NCI-H526 (cell line): ENCODE measurements at places on chromosomes 4 and X.

DNA sequence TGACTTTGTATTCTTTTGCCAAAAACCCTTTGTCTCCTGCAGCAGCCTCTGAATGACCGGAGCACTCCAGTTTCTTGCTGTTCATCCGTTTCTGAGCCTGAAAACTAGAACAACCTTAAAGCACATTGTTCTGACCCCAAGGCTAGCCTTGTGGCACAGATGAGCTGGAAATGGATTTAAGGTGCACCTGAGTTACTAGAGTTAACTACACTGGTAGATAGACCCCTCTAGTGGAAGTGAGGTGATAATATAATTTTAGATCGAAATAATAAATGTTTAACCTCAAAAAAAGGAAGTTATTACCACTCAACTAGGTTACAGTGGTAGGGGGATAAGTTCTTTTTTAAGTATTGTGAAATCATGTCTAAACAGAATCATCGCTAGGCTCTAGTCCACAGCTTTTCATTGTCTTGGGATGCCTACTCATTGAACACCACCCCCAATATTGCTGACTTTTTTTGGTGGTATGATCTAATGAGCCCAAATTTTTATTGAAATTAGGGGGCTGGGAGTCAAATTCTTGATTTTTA, 2.7 kb downstream of the PLS3 start:
- DNase-seq, result peak; percentile 4

DNA sequence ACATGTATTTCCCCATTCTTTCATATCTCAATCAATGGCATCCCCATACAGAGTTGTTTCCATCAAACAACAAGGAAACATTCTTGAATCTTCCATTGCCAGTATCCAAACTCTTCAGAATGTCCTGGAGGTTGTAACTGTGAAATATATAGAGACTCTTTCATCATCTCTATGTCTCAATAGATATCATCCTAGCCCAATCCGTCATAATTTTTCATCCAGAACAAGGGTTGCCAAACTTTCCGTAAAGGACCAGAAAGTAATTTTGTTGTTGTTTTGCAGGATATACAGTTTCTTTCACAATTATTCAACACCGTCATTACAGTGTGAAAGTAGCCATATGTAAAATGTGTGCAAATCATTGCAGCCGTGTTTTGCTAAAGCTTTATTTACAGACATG, 15.2 kb upstream of the CXCL6 start:
- DNase-seq, result no peak

GRCh38 chrX:151912221-151912620, 468 bp upstream of the MAGEA4 start:
- no peak for DNase-seq

DNA sequence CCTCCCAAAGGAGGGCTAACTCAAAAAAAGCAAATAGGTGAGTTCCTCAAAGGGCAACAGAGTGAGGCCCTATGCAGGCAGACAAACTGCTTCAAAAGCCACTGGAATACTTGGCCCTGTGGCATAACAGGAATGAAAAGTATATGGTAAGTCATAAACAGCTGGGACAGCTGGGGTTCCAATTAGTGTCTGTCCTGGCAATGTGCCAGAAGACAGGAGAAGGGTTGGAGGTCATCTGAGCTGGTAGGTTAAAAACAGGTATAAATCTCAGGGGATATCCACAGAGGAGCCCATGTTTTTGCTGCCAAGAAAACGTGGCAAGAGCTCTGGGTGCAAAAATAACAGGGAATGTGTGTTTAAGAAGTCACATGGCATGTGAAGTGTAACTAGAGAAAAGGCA, 111.6 kb downstream of the APOOL start:
- no peak for DNase-seq

DNA sequence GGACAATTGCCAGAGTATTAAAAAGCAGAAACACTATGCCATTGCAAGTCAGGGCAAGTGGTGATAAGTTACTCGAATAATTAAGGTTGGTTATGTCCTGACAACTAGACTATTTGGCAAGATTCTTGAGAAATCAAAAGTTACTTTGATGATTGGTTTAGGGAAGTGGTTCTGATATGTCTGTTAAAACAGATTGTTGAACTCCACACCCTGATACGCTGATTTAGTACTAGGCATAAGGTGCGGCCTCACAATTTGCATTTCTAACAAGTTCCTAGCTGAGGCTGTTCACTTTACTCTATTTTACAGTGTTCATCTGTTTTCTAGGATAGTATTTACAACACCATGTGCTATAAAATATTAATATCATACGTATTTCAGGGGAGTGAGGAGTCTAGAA, 12.5 kb downstream of the GABRA4 start:
- no peak for DNase-seq

DNA sequence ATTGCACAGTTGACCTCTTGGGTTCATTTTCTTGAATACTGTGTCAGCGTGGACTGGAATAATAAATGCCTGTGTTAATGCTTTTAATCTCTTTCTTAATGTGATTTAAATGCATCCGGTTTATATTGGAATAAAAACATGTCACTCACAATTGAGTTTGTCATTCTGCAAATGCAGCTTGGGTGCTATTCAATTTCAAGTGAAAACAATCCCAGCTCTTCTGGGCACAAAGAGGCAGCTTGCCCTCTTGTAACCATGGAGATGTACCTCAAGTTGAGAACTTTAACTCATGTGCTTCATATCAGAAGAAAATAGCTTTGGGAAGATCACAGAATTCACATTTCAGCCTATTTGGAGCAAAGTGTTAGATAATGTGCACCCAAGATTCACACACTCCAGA, 355.7 kb upstream of the GNPDA2 start:
- no peak for DNase-seq

GRCh38 chrX:134459683-134460004, 321 bp upstream of the HPRT1 start:
- no peak for DNase-seq

DNA sequence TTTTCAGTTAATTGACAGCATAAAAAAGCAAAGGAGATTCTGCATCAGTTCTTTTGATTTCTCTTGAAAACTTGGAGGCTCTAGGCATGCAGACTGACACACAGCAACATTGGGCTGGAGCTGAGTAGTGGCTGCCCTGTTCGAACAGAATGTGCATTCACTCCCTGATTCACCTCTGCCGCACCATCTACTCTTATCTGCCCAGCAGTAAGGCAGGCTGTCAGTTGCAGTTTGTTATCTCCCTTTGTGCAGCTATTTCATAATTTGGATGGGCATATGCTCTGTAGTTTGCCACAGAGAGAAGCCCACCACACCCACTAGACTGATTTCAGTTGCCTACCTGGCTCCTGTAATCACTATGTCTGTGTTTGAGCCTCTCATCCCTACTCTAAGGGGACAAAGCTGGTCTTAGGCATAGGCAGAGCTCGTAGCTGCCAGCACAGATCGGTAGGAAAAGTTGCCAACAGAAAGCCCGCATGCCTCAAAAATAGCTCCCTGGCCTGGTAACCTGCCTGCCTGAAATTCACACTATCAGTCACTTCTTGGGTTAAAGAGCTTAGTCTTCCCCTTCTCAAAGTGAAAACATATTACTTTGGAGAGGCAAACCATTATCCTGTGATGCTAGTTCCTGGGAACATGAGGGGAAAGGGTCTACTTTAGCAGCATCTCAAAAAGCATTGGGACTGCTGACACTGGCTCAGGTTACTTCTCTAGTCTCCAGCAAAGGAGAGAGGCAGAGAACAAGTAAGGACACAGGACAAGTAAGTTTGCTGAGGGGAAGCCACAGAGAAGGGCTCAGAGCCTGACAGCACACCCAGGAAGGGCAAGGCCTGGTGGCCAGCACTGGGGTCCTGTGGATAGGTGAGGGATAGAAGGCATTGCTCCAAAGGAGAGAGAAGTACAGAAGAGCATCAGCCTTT, 75.9 kb upstream of the TMEM164 start:
- DNase-seq, result no peak

- peak; percentile 41 for DNase-seq
Measured at GRCh38 chrX:4708970-4709760, 995.7 kb upstream of the PRKX start.

DNA sequence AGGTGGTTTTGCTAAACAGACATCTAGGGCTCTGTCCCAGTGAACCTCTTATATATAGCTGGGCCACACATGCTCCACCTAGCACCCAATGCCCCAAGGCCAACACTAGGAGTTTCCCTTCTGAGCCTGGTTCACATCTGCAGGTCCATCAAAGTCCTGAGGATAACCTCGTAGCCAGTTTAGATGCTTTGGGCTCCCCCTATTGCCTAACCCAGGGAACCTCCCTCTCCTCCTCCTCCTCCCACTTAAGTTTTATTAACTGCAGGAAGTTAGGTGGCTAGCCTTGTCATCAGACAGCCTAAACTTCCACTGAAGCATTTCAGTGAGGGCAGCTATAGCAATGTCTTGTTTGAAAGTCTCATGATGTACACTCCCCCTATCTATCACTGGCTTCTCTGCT, 88.0 kb downstream of the GUCY2F start:
- no peak for DNase-seq

DNA sequence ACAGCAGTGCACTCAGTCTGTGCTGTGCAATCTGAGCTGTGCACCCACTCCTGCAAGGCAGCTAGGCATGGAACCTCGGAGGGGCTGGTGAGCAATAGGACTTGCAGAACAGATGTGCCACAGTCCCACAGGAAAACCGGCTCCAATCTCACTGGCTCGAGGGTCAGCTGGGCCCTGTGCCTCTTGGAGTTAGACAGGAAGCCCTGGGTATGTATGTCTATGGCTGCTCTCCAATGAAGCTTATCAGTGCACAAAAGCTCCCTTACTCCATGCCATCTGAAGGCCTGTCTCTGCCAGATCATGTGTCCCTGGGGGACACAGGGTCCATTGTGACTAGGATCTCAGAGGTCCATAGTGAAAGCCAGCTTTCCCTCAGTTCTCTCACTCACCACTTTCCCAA, 335.8 kb downstream of the SH3BGRL start:
- DNase-seq, result no peak

GRCh38 chr4:40587826-40588225, 41.8 kb downstream of the RBM47 start:
- DNase-seq, result no peak

DNA sequence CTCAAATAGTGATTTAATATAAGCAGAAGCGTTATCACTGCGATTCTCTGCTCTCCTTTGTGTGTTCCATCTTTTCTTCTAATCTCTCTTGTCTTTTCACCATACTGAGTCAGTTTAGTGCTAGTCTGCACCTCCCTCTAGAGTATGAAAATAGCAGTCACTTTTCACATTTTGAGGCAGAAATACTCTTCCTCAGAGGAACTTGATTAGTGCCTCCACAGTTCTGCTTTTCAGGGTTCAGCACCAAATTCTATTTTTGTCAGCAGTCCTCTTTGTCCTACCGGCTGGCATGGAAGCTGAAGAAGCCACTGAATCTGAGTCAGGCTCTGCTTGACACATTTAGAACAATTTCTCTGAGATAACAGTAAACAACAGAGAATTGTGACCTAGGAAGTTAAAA, 49.7 kb upstream of the ANKRD17 start:
- DNase-seq, result no peak

- DNase-seq, result no peak
Measured at GRCh38 chr4:120869613-120870278, 52.8 kb downstream of the PRDM5 start.

- DNase-seq, result no peak
Measured at GRCh38 chr4:152696764-152697261, 17.0 kb upstream of the TMEM154 start.

- no peak for DNase-seq
Measured at GRCh38 chrX:70166601-70167590, 10.4 kb upstream of the DGAT2L6 start.

DNA sequence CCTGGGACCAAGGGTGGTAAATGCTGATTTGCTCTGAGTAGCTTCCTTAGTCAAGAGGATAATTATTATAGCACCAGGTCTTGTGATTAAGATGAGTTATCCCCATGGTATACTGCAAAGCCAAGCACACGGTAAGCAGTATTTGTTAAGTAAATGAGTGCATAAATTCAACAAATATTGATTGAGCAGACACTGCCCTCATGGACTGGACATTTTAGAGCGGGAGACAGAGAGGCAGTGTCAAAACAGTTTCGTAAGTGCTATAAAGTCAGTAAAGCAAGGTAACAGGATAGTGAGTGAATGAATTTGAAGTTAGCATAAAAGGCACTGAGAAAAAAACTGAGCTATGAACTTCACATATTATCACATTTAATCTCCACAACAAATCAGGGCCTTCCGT, 13.9 kb downstream of the PHF8 start:
- peak; percentile 82 for DNase-seq

DNA sequence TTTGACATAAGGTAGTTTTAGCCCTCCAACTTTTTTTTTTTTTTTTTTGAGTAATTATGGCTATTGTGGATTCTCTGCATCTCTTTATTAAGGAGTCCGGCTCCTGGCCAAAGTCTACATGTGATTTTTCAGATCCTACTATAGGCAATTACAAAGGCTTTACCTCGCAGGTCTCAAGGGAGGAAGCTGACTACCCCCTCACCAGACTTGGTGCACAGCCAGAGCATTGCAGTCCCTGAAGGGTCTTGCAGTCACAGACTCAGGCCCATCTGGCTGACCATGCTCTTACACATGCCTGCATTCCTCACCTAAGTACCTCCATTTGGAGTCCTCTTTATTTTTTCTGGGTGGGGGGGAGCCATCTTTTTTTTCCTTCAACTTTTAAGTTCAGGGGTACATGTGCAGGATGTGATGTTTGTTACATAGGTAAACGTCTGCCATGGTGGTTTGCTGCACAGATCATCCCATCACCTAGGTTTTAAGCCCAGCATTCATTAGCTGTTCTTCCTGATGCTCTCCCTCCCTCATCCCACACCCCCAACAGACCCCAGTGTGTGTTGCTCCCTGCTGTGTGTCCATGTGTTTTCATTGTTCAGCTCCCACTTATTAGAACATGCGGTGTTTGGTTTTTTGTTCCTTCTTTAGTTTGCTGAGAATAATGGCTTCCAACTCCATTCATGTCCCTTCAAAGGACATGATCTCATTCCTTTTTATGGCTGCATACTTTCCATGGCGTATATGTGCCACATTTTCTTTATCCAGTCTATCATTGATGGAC, 88.4 kb upstream of the STIM2 start:
- no peak for DNase-seq

GRCh38 chr4:148204892-148205291, 237.3 kb downstream of the NR3C2 start:
- DNase-seq, result no peak

DNA sequence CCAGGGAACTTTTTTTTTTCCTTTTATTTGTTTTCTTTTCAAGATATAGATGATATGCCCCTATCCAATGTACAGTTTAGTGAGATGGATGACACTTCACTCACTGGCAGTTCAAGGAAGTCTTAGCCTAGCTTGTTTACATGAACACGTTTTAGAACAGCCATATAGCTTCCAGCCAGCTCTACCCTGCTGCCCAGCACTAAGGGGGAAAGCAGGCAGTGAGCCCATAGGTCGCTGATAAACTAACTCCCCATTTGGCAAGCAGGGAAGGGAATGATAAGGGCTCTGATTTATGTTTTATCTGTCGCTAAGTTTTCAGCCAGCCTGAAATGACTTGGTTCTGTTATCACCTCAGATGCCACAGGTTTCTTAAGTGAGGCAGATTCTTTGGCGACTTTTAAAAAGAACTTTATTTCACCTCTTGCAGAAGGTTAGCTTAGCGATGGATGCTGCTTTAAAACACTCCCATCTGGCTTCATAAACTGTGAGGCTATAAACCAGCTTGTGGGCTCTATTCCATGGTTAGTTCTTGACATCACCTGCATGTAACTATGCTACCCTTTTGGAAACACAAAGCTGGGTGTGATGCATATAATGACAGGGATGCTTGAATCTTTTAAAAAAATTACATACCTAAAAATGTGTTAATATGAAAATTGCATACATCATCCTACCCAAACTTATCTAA, 348.4 kb downstream of the FBXO8 start:
- DNase-seq, result no peak
